Lung (tissue), 17 donors: ENCODE measurements at places on chromosomes 1 and 21. TPM values are rescaled to one million over a fixed set of nuclear protein-coding genes. Genes with fewer than 3 reads are reported as not detected.
A peak's percentile ranks its signal among the peaks of the same experiment; 100 is the strongest.

DNA sequence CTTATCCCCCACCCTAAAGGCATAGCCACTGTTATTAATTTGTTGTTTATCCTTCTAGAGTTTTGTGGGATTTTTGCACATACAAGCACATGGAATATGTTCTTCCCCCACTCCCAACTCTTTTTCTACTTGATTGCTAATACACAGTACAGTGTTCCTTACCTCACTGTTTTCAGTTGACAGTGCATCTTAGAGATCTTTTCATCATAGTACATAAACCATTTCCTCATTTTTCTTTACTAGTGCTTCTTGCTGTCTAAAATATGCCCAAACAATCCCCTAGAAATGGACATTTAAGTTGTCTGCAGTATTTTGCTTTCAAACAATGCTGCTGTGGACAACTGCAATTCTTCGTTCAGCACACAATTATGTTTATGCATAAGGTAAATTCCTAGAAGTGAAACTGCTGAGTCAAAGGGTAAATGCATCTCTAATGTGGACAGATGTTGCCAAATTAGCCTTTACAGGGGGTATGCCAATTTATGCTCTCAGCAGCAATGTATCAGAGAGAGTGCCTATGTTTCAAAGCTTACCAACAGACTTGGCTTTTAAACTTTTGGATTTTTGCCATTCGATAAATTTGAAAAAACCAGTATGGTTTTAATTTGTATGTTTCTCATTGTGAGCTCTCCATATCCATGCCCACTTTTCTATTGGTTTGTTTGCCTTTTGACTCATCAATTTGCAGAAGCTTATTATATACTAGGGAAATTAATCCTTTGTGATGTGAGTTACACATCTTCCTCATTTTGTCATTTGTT lies 132.6 kb downstream of the MRPS6 start:
- H3K27ac ChIP-seq = no peak overlapping the region
- peaks cover 54% of the 10 kb centered on the region for H3K4me1 ChIP-seq
- H3K36me3 ChIP-seq = no peaks in the 10 kb centered on the region
- no peaks in the 10 kb centered on the region for H3K27me3 ChIP-seq
- no peak overlapping the region for H3K4me3 ChIP-seq

GRCh38 chr1:232968965-232969364 lies 18.6 kb downstream of the NTPCR start:
- H3K27me3 ChIP-seq = no peaks in the 10 kb centered on the region
- no peak for DNase-seq
- no peak overlapping the region for H3K4me3 ChIP-seq

GRCh38 chr1:239283216-239283615 lies 103.2 kb upstream of the CHRM3 start:
- H3K4me3 ChIP-seq = no peak overlapping the region
- no peak overlapping the region for H3K27ac ChIP-seq
- H3K27me3 ChIP-seq = no peaks in the 10 kb centered on the region
- no peaks in the 10 kb centered on the region for H3K36me3 ChIP-seq
- no peaks in the 10 kb centered on the region for H3K4me1 ChIP-seq

GRCh38 chr1:2953688-2954285 lies 67.5 kb upstream of the ACTRT2 start:
- H3K27ac ChIP-seq = no peak overlapping the region
- no peak overlapping the region for H3K4me3 ChIP-seq
- no peak for DNase-seq
- H3K4me1 ChIP-seq = no peaks in the 10 kb centered on the region
- no peaks in the 10 kb centered on the region for H3K27me3 ChIP-seq

DNA sequence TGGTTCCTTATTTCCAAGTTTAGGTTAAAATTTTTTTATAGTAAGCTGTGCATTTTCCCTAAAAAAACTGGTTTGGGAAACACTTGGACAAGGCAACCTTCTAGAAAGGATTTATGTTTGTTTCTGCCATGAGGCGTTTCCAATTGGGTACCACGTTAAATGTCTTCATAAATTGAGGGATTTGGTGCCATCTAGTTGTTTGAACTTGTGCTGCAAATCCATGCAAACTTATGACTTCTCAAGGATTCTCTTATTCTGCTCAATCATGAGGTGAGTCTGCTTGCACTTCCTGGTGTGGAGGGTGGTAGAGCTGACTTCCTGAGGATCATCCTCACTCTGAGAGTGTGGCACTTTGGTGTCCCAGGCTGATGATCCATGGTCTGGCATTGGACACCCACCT lies 123.3 kb downstream of the PCNX2 start:
- no peaks in the 10 kb centered on the region for H3K27me3 ChIP-seq
- H3K27ac ChIP-seq = no peak overlapping the region
- H3K36me3 ChIP-seq = no peaks in the 10 kb centered on the region
- H3K4me3 ChIP-seq = no peak overlapping the region
- DNase-seq = no peak
- H3K4me1 ChIP-seq = no peaks in the 10 kb centered on the region

DNA sequence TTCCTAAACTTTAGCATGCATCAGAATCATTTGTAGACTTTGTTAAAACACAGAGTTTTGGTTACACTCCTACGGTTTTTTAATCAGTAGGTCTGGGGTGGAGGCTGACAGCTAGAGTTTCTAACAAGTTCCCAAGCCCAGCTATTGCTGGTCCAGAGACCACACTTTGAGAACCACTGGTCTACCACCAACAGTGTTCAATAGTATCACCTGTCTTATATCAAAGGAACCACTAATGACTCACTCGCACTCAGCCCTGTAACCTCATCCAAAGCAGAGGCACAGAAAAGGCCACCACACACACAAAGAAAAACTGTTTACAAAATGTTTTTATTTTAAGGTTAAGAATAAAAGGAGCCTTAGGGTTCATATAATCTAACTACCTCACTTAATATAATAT lies 68.7 kb downstream of the HIVEP3 start:
- H3K4me3 ChIP-seq = no peak overlapping the region
- H3K36me3 ChIP-seq = no peaks in the 10 kb centered on the region
- no peak for DNase-seq
- no peaks in the 10 kb centered on the region for H3K4me1 ChIP-seq
- no peaks in the 10 kb centered on the region for H3K27me3 ChIP-seq

- no peaks in the 10 kb centered on the region for H3K27me3 ChIP-seq
- no peak overlapping the region for H3K27ac ChIP-seq
- H3K36me3 ChIP-seq = no peaks in the 10 kb centered on the region
- peaks cover 38% of the 10 kb centered on the region for H3K4me1 ChIP-seq
- peak; percentile 49 for DNase-seq
- H3K4me3 ChIP-seq = no peak overlapping the region
Observed at GRCh38 chr21:15062606-15062965, 2.2 kb downstream of the NRIP1 start.

DNA sequence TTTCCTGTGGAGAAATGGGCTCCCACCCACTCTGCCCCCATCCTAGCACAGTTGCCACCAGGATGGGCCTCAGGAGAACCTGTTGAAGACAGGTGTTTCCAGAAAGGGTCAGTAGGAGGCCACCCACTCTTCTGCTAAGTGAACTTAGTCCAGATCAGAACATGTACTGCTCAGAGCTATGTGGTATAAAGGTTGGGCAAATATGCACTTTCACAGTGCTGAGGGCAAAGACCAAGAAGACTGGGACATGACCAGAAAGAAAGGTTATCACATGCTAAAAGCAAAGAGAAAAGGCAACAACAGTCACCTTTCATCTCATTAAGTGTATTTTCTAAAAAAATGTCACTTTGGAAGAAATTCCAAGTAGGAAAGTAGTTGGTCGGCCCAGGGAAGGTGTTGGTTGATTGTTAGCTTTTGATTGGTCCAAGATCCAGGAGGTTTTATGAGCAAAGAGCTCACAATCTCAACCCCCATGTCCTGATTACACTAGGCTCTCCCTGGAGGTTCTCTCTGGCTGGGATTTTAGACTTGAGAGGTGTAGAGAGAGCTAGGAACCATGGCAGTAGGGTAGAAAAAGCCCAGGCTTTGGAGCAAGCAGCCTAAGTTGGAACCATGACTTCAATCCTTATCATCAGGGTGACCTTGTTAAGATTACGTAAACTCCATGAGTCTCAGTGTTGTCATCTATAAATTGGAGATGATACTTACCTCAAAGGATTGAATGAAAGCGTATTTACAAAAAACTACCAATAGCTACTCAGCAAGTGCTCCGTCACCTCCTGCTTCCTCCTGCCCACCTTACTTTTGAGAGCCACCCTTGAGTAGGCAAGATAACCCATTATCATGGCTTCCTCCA lies 102.6 kb downstream of the GLUL start:
- H3K27ac ChIP-seq = no peak overlapping the region
- H3K36me3 ChIP-seq = no peaks in the 10 kb centered on the region
- DNase-seq = no peak
- H3K27me3 ChIP-seq = no peaks in the 10 kb centered on the region
- H3K4me3 ChIP-seq = no peak overlapping the region

DNA sequence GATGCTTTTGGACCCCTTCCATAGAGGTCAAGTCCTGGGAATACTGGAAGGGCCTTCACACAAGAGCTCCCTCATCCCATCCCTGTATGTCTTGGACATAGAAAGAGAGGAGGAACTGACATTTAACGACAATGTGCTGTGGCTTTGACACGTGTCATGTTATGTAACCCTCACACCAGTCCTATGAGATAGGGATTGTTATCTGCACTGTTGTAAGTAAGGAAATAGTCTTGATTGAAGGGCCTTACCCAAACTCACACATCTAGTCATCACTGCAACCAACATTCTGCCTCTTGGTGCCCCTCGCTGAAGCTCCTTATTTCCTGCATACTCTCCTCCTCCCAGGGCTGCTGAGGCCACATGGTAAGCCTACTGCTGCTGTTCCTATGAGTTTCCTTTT lies 63.7 kb upstream of the ANGPTL1 start:
- DNase-seq = no peak
- no peaks in the 10 kb centered on the region for H3K27me3 ChIP-seq
- H3K4me3 ChIP-seq = no peak overlapping the region
- H3K36me3 ChIP-seq = no peaks in the 10 kb centered on the region

DNA sequence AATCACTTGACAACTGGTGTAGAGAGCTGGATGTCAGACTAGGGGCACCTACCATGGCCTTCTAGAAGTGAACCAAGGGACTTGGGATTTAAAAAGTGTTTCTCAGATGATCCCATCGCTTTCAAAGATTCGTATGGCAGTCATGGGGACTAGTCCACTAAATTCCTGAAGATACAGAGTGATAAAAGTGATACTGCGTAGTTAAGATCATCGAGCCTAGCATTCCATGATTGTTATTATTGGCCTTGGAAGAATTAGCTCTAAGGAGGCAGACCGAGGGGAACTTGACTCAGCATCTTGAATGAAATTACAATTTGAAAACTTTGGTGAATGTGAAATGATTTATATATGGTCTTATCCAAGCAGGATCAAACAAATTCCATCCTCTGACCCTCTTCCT lies 1.3 kb upstream of the CHIA start:
- no peak overlapping the region for H3K4me3 ChIP-seq
- H3K27ac ChIP-seq = no peak overlapping the region
- H3K36me3 ChIP-seq = no peaks in the 10 kb centered on the region

DNA sequence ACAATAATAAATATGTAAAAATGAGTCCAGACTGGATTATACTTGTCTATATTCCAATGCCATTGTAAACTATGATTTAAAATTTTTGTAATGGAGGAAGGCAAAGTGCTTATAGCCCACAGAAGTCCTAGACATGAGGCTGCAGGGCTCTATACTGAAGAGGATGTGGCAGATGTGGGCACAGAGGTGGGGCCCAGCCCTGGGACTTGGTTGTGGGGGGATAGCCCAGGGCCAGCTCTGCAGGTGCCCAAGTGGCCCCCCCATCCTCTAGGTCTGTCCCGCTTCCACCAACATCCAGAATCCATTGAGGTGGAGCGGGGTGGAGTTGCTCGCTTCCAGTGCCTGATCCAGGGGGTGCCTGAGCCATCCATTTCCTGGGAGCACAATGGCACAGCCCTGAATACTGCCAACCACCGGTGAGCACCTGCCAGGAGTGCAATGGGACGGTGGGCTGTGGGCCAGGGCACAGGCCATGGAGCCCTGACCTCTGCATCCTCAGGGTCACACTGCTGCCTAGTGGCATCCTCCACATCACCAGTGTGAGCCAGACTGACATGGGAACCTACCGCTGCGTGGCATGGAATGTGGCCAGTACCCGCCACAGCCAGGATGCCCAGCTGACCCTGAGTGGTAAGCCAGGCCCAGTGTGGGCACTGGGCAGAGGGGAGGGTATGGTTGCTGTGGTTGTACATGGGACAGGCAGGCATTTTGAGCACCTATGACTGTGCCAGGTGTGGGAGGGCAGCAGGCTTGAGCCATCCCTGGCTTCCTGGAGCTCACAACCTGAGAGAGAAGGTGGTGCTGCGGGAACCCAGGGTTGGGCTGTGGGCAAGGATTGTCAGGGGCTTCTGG lies 21.0 kb downstream of the SLC27A3 start:
- H3K27me3 ChIP-seq = no peaks in the 10 kb centered on the region
- H3K36me3 ChIP-seq = no peaks in the 10 kb centered on the region
- H3K27ac ChIP-seq = no peak overlapping the region
- no peak overlapping the region for H3K4me3 ChIP-seq
- H3K4me1 ChIP-seq = no peaks in the 10 kb centered on the region

DNA sequence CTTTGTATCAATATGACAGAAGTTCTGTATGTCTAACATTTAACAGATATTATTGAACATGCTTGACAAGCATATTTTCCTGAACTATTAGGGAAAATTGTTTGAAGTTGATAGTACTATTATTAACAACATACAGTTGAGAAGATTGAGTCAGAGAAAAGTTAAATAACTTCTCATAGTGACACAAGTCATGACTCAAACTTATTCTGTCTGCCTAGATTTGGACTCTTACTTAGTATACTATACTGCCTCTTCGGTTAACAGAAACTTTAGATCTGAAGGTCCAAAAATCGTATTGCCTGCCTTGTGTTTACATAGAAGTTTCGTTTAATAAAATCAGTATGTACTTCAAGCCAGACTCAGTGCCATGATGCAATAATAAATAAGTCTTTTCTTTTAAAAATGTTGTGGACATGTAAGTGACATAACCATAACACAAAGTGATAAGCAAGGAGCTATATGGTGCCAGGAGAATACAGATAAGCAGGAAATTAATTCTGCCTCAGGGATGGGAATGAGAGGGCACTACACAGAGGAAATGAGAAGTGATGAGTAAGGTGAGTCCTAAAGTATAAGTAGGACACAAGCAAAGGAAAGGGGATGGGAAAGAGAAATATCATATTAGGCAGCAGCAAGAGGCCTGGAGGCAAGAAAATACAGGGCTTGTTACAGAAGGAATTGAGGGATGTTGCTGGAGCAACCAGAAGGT lies 48.1 kb downstream of the LHX9 start:
- H3K27me3 ChIP-seq = no peaks in the 10 kb centered on the region
- DNase-seq = no peak
- H3K4me3 ChIP-seq = no peak overlapping the region
- no peaks in the 10 kb centered on the region for H3K36me3 ChIP-seq
- no peaks in the 10 kb centered on the region for H3K4me1 ChIP-seq

Gene SYCP1
- polyA plus RNA-seq = not detected

Gene AADACL3
- polyA plus RNA-seq = not detected

Gene PSRC1
- 2.7 TPM for polyA plus RNA-seq

Gene RIPPLY3
- 0.93 TPM for polyA plus RNA-seq
